ENCODE measurements at places on chromosomes 2 and 18.

DNA sequence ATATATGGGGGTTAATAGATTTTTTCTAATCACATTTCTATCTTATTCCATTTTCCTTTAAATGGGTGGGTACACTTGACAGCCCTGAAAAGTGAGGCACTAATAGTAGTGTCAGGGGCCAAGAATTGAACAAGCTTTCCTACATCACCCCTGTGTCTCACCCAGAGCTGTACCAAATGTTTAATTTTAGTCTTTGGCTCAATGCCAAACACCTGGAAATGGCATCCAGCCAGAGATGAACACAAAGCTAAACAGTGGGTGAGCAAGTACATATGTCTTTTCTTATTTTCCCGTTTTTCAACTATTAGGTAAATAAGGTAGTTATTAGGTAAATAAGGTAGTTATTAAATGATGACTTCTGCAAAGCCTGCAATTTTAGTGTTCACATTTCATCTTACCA is 276.3 kb upstream of the ERBB4 start:
- DNase-seq: no peak

- DNase-seq: no peak
These were observed 164.7 kb downstream of the SLC8A1 start for GRCh38 chr2:40287195-40287594.

GRCh38 chr2:158912112-158912511 is 56.3 kb upstream of the TANC1 start:
- DNase-seq: no peak

GRCh38 chr2:215391531-215391930 is 44.3 kb downstream of the FN1 start:
- DNase-seq: no peak

DNA sequence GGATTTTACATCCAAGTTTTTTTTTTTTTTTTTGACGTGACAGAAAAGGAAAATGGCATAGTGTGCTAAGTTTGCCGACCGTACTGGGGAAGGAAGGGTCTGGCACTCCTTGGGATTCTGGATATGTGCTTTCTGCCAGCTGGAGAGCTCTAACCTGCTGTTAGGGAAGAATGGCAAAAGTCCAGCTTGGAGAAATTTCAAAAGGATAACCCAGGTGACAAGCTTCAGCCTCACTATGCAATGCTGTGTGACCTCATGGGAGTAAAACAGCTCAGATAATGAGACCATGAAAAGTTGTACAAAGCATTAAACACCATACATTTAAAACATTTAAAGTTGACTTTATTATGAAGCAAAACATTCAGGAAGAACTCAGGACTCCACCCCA is 10.3 kb upstream of the GPR45 start:
- DNase-seq: no peak

GRCh38 chr2:51297488-51297887 is 265.6 kb upstream of the NRXN1 start:
- no peak for DNase-seq

DNA sequence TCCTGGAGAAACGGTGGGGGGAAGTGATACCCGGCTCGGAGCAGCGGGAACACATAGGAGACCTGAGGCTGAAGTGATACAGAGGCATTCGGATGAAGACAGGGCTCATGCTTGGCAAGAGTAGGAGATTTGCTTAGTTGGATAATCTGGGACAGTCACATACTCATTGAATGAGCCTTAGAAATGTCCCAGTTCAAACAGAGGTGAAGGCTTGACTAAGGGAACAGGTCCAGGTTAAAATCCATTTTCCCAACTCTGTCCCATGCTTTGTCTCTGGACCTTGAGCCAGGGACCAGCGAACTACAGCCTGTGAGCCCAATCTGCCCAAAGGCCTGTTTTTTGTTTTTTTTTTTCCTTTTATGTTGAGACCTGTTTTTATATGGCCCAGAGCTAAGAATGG is 1.3 kb downstream of the UGT1A6 start:
- DNase-seq: no peak

GRCh38 chr18:36337679-36338402 is 40.3 kb downstream of the FHOD3 start:
- DNase-seq: no peak

- no peak for DNase-seq
These were observed 11.9 kb downstream of the SLC14A2 start for GRCh38 chr18:45627204-45627526.

- no peak for DNase-seq
These were observed 89.0 kb upstream of the ACSL3 start for GRCh38 chr2:222771832-222772231.

GRCh38 chr2:24241528-24241927 is 66.7 kb downstream of the FAM228A start:
- no peak for DNase-seq

GRCh38 chr2:183195998-183196409 is 71.8 kb downstream of the NUP35 start:
- DNase-seq: no peak

DNA sequence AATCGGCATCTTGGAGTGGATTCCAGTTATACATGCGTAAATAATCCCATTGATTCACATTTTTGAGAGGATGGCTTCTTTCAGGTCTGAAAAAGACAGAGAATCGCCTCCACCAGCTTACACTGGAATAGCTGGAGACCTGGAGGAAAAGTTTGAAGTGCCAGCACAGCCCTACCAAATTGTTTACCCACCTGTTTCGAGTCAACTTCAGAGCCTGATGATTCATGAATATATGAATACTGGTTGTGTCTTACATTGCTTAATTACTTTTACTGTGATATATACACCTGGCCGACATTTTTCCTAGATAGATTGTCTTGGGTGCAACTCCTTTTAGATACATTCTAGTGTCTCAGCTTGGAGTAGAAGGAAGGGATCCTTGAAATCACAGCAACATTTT is 335 bp upstream of the NCKAP5 start:
- no peak for DNase-seq

- DNase-seq: no peak
These were observed 216.4 kb upstream of the MYT1L start for GRCh38 chr2:2547451-2547850.

Measured in epithelial cell of prostate (primary cell).